ENCODE measurements at places on chromosomes 12 and 14.

DNA sequence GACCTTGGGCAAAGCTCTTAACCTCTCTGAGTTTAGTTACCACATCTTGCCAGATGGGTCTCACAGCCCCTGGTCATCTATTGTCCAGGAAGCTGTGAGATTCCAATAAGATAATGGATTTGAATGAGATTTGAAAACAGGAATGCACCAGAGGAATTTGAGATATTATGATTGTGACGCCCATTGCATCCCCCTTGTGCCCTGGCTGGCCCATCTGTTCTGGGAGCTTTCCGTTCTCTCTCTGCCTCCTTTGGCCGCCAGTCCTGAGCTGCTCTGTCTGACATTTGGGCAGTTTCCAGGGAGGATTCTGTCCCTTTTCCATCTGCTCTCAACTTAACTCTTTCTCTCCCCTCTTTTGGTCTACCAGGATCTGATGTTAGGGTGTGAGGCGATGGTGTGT is 24.6 kb downstream of the SRRM4 start:
- DNase-seq = no peak

GRCh38 chr12:94575645-94576403 is 74.5 kb downstream of the TMCC3 start:
- DNase-seq = no peak

- DNase-seq = no peak
These were observed 104.3 kb upstream of the SLC38A4 start for GRCh38 chr12:46930101-46930500.

DNA sequence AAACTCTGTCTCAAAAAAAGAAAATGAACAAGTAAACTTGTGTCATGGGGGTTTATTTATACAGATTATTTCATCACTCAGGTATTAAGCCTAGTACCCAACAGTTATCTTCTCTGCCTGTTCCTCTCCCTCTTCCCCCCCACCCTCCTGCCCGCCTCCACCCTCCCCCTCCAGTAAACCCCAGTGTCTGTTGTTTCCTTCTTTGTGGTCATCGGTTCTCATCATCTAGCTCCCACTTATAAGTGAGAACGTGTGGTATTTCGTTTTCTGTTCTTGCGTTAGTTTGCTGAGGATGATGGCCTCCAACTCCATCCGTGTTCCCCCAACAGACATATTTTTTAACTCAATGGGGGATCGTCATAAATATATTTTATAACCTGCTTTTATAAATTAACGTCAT is 12.3 kb downstream of the IL31 start:
- DNase-seq = no peak

DNA sequence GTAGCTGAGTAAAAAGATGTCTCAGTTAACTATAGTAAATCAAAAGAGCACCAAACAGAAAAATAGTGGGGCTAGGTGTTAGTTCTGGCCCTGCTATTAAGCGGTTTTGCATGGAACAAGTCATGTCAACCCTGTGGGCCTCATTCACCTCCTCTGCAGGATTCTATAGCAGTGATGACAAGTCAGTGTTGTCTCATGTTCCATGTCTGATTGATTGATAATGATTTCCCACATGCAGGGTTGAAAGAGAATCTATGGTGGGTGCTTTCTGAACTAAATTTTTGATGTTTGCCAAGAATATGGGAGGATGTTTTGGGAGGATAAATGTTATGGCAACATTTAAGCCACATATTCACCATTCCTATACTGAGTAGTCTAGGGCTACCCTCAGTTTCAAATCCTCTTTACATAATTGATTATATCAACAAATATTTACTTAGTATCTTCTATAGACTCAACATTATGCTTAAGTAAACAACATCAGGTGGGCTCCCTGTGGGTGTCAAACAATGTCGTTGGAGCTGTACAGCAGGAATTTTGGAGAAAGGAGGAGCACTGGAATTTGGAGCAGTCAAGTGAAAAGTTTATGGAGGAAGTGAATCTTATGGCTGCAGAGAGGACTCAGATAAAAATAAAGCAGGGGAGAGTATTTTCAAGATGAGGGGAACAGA is 48.6 kb downstream of the IRAK3 start:
- no peak for DNase-seq

- no peak for DNase-seq
These were observed 746 bp upstream of the DUSP16 start for GRCh38 chr12:12563290-12563928.

GRCh38 chr12:133081159-133081780 is 547 bp downstream of the ZNF140 start:
- DNase-seq = no peak

DNA sequence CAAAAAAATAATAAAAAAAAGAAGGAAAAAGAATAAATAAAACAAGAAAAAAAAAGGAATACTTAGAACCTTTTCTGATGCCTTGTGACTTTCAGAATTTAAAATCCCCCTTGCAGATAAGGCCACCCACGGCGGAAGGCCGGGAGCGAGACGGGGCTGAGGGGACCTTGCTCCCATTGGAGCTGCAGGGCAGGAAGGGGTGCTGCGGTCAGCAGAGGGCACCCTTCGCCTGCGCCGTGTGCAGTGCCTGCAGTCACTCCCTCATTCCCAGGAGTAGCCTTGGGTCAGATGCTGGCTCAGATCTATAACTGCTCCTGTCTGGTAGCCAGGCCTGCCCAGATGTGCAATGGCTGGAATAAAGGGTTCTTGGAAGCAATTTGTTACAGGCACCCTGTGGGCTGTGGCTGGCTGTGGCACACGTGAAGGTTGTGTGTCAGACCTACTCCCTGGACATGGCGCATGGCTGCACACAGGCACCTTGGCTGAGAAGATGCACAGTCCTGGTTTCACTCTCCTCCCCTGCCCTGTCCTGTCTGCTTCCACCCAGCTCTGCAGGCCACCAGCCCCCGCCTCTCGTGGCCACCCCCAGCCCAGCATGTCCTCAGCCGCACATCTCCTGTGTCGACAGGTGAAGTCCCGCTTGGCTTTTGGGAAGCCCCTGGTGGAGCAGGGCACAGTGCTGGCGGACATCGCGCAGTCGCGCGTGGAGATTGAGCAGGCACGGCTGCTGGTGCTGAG is 13.4 kb upstream of the ALDH2 start:
- no peak for DNase-seq

DNA sequence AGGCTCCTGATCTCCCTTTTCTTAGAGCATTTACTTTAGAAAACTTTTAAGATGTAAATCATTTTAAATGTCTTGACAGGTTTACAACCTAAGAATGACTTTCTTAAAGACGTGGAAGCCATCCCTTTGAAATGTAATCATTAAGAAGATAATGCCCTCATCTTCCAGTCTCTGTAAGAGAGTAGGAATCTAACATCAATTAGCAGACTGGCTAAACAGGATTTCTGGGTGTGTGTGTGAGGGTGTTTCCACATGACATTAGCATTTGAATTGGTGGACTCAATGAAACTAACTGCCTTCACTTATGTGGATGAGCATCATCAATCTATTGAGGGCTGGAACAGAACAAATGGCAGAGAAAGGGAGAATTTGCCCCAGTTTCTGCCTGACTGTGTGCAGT is 329.5 kb downstream of the RPL10L start:
- DNase-seq = no peak

- DNase-seq = no peak
These were observed 12.7 kb downstream of the BDKRB1 start for GRCh38 chr14:96268431-96269358.

DNA sequence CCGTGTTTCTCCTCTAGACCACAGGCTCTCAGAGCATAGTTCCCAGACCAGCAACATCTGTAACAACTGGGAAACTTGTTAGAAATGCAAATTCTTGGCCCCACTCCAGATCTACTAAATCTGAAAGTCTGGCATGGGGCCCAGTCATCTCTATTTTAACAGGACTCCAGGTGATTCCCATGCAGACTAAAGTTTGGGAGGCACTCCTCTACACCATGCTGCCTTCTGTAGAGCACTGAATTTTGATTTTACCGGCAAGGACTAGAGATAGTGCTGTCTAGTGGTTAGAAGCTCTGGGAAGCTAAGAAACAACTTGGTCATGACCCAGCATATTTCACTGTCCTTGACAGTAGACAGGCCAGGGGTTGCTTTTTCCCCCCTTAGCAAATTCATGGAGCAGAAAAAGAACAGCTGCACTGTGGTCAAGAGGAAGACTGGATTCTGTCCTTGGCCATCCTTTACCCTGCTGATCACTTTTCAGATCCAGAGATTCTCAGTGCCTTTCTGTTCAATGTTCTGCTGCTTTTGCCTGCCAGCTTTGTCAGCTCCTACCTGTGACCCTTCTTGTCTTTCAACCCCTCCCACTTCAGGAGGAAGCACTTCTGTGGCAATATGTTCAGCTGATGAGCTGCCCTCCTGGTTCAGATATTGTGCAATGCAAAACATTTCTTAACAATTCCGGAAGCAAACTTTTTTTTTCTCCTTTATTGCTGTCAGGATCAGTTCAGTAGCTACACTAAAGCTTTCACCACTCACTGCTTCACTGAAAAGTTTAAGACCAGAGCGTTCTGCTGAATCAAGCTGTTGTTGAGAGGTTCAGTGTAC is 133.8 kb upstream of the NUDT4 start:
- DNase-seq = no peak

DNA sequence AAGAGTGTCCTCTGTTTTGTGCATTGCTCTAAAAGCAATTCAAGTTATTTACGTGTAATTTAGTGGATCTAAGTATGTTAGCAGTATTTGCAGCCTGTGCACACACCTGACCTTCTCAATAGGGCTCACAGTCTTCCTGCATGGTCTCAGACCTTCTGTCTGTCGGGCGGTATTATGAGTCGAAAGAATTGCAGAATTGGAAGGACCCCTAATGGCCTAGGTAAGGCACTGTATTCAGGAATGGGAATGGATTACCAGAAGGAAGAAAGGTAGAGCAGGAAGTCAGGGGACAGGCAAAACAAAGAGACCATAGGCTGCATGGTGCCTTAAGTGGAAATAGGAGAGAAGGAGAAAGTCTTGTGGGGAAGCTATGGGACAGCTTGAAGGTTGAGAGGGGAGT is 341.6 kb downstream of the VRK1 start:
- DNase-seq = no peak

GRCh38 chr12:84924981-84925380 is 12.4 kb upstream of the SLC6A15 start:
- no peak for DNase-seq

- no peak for DNase-seq
These were observed 38.4 kb downstream of the YEATS4 start for GRCh38 chr12:69397978-69398377.

DNA sequence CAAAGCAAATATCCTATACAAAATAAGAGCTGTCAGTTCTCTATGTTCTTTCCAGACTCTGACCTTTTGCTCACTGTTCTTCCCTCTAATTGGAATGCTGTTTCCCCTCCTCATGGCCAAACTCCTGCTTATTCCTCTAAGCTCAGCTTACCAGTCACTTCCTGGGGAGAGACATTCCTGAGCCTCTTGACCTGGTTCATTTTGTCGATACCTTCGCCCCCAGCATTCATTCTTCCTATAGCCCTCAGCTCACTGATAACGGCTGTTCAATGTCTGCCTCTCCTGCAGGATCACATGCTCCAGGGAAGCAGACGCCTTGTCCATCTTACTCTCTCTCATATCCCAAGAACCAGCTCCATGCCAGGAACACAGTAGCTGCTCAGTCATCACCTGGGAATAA is 431.0 kb downstream of the MED13L start:
- DNase-seq = no peak
